Activated CD8-positive, alpha-beta T cell treated with anti-CD3 and anti-CD28 coated beads for 36 hours (primary cell): ENCODE measurements at places on chromosomes 5 and 9. TPM values are rescaled to one million over a fixed set of nuclear protein-coding genes. Genes with fewer than 3 reads are reported as not detected.

GRCh38 chr5:128002425-128002824 lies 81.1 kb upstream of the SLC12A2 start:
- peaks cover 1% of the 10 kb centered on the region for H3K36me3 ChIP-seq
- no peak overlapping the region for H3K27ac ChIP-seq
- no peak for DNase-seq
- no peaks in the 10 kb centered on the region for H3K27me3 ChIP-seq
- H3K4me1 ChIP-seq, result no peaks in the 10 kb centered on the region

DNA sequence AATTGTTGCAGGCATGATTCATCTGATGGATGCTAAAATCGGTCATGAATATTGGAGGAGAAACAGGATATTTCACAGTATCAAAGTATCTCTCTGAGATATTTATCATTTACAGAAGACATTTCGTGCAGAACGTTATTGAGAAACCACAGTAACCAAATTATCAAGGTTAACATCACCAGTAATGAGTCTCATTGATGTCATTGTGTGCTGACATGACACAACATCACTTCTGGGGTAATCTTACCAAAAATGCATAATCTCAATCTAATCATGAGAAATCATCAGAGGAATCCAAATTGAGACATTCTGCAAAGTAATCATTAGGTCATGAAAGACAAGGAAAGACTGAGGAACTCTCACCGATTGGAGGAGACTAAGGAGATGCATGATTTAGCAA lies 42.7 kb downstream of the C5orf22 start:
- DNase-seq, result no peak
- no peaks in the 10 kb centered on the region for H3K4me1 ChIP-seq
- H3K27ac ChIP-seq, result no peak overlapping the region
- H3K36me3 ChIP-seq, result no peaks in the 10 kb centered on the region

IRGM gene
- 1.4 TPM for total RNA-seq

- H3K27me3 ChIP-seq, result no peaks in the 10 kb centered on the region
- H3K36me3 ChIP-seq, result no peaks in the 10 kb centered on the region
- no peak overlapping the region for H3K27ac ChIP-seq
Measured at GRCh38 chr9:17401858-17402257, 177.0 kb upstream of the SH3GL2 start.

ADAMTS12 gene
- not detected for total RNA-seq

DNA sequence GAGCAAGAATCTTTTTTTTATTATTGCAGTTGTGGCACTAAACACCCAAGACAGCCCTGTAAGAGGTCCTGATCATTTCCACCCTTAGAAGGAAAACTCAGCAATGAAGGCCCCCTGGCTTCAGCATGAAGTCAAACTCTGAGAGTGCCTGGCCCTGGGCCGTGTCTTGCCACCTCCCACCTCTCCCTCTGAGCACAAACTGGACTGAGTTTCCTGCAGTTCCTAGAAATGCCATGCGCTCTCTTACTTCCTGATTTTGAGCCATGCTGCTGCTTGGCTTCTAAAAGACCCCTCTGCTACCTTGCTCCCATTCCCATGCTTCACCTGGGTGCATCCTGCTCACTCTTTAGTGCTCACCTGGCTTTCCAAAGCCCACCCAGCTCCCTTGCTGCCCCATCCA lies 140.4 kb upstream of the KLF9 start:
- H3K4me1 ChIP-seq, result peaks cover 8% of the 10 kb centered on the region
- no peaks in the 10 kb centered on the region for H3K36me3 ChIP-seq
- no peak for DNase-seq
- H3K27me3 ChIP-seq, result no peaks in the 10 kb centered on the region
- no peak overlapping the region for H3K4me3 ChIP-seq

GRCh38 chr5:113641715-113642114 lies 128.2 kb downstream of the YTHDC2 start:
- H3K36me3 ChIP-seq, result no peaks in the 10 kb centered on the region
- H3K27ac ChIP-seq, result no peak overlapping the region
- peaks cover 2% of the 10 kb centered on the region for H3K27me3 ChIP-seq
- H3K4me1 ChIP-seq, result no peaks in the 10 kb centered on the region

GRCh38 chr9:14748373-14748772 lies 25.8 kb upstream of the CER1 start:
- peaks cover 5% of the 10 kb centered on the region for H3K4me1 ChIP-seq
- DNase-seq, result no peak
- peaks cover 15% of the 10 kb centered on the region for H3K27me3 ChIP-seq
- H3K27ac ChIP-seq, result no peak overlapping the region

ECM2 gene
- not detected for total RNA-seq

- H3K4me3 ChIP-seq, result peak within 1 kb of the TSS; percentile 83
- H3K27ac ChIP-seq, result no peak within 1 kb of the TSS
- peaks cover 4% of the 10 kb centered on the region for H3K4me1 ChIP-seq
- H3K27me3 ChIP-seq, result peaks cover 11% of the 10 kb centered on the region
- DNase-seq, result peak; percentile 29
Measured at GRCh38 chr9:113876151-113876992, at the start of gene ZNF618. Gene ZNF618, plus strand, starts transcription at chr9:113876309. Its CDS starts 72 bp downstream, at chr9:113876381.

CACNA1B gene
- total RNA-seq, result not detected

CAMK2A gene
- not detected for total RNA-seq

- H3K27ac ChIP-seq, result no peak overlapping the region
- H3K4me1 ChIP-seq, result no peaks in the 10 kb centered on the region
- H3K4me3 ChIP-seq, result no peak overlapping the region
- DNase-seq, result no peak
- no peaks in the 10 kb centered on the region for H3K36me3 ChIP-seq
Measured at GRCh38 chr9:116733010-116733641, 46.0 kb downstream of the TRIM32 start.

DNA sequence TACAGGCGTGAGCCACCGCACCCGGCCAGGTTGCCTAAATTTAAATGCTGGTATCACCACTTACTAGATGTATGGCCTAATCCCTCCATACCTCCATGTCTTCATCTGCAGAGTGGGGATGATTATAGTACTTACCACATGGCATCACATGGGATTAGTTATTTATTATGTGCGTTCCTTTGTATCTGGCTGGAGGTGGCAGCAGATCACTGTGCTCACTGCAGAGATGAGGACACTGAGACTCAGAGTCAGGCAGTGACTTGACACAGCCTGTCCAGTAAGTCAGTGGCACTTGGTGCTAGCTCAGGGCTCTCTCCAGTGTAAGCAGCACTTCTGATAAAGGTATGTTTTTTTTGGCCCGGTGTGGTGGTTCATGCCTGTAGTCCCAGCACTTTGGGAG lies 38.4 kb upstream of the HAND1 start:
- no peak for DNase-seq
- no peaks in the 10 kb centered on the region for H3K36me3 ChIP-seq
- H3K4me1 ChIP-seq, result peaks cover 14% of the 10 kb centered on the region
- H3K27ac ChIP-seq, result no peak overlapping the region

DNA sequence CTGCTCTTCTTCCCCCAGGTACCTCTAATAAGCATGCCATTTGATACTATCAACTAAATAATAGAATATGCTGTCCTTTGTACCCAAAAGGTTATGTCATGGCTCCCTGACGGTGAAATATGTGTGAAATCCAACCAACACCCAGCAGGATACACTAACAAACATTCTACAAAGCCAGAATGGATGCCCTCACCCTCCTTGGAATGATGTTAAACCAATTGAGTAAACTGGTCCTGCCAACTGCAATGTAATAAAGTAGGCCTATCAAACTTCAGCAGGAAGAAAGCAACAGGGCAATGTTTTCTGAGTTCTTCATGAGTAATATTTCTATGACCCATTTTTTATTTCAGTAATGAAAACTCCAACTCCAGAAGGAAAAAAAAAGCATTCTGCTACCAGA lies 24.9 kb downstream of the RGMB start:
- H3K27me3 ChIP-seq, result peaks cover 2% of the 10 kb centered on the region
- no peaks in the 10 kb centered on the region for H3K36me3 ChIP-seq
- DNase-seq, result no peak
- H3K4me1 ChIP-seq, result no peaks in the 10 kb centered on the region

DNA sequence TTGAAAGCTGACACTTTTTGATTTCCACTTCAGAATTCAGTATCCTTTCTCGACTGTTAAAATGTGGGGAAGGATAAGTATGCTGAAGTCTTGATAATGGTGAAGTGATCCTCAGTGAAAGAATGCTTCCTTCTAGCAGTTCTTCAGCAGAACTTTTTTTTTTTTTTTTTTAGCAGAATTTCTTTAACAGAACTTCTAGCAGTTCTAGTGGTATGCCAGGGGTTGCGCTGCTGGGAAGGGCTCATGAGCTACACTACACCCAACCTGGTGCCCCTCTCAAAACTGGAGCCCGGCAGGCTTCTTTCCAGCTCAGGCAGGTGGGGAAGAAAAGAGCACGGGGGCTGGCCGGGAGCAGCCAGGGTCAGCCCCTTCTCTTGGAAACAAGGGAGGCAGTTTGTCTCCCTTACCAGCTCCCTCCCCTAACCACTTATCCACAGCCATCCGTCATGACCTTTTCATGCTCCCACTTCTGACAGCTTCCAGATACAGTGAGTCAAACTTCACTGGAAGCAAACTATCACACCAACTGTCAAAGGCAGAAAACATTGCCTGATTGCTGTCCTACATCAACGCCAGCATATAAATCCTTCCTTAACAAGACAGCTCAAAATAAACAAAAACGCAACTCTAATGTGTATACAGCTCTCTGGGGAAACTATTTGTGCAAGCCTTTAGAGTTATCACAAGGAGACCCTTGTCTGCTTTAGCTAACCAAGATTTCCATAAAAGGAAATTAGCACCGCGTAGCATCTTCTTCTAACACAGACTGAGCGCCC lies 211.5 kb downstream of the GAPVD1 start:
- H3K4me1 ChIP-seq, result no peaks in the 10 kb centered on the region
- no peak overlapping the region for H3K4me3 ChIP-seq
- peaks cover 6% of the 10 kb centered on the region for H3K36me3 ChIP-seq
- DNase-seq, result no peak

ARL14EPL gene
- not detected for total RNA-seq

DNA sequence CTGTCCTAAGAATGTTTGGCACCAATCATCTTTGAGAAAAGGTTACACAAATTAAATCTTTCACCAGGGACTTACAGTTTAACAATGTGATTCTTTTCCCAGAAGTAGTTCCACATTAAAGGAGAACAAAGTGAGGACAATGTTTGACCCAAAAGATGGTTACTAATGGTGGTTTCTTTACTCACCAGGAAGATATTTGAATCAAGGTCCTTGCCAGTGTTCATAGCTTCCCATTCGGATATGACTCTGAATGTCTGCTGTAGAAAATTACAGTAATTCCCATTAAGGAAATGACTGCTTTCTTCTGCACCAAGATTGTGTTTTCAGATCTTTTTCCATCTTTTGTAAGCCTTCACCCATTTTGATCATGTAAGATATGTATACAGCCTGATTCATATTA lies 114.6 kb upstream of the ADAMTSL1 start:
- no peak for DNase-seq
- no peaks in the 10 kb centered on the region for H3K4me1 ChIP-seq
- H3K4me3 ChIP-seq, result no peak overlapping the region
- H3K27me3 ChIP-seq, result no peaks in the 10 kb centered on the region

ACER2 gene
- 1.4 TPM for total RNA-seq

MAMDC2 gene
- total RNA-seq, result not detected

DNA sequence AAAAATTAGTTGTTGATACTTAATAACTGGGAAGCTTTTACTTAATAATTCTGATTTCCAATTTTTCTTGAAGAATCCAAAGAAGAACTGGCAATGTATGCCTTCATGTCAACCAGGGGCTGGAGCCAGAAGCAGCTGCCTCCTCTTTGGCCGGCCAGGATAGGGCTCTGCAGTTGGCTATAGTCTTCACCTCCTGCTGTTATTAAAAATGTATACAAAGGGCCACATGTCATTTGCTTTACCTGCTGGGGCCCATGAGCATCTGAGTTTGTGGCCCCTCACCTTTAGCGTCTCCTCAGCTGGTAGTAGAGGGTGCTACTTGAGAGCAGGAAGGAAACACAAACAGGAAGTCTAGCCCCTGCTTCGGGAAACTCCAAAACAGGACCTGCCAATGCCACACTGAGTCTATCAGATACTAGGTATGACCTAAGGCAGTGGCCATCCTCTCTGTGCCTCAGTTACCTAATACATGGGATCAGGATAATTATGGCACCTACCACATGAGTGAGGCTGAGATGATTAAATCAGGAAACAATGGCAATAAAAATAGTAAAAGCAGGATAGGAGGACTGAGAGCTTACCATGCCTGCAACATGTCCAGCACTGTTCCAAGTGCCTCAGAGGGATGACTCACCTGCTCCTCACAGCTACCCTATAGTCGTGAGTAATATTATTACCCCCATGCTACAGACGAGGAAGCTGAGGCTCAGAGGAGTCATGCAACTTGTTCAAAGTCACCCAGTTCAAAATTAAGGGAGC lies 21.3 kb downstream of the CCDC69 start:
- peaks cover 46% of the 10 kb centered on the region for H3K4me1 ChIP-seq
- H3K4me3 ChIP-seq, result no peak overlapping the region
- no peaks in the 10 kb centered on the region for H3K27me3 ChIP-seq

FBP2 gene
- not detected for total RNA-seq

PITX1 gene
- total RNA-seq, result 0.31 TPM

GRCh38 chr5:66344544-66344943 lies 200.4 kb downstream of the SREK1 start:
- no peak for DNase-seq
- H3K4me3 ChIP-seq, result no peak overlapping the region
- no peaks in the 10 kb centered on the region for H3K4me1 ChIP-seq
- H3K27me3 ChIP-seq, result peaks cover 5% of the 10 kb centered on the region
- H3K27ac ChIP-seq, result no peak overlapping the region

PCDHGA6 gene
- total RNA-seq, result not detected

GRCh38 chr9:81879501-81879916 lies 48.7 kb upstream of the SPATA31D4 start:
- H3K27me3 ChIP-seq, result no peaks in the 10 kb centered on the region
- H3K4me3 ChIP-seq, result no peak overlapping the region
- no peak overlapping the region for H3K27ac ChIP-seq
- no peaks in the 10 kb centered on the region for H3K4me1 ChIP-seq

SOHLH1 gene
- total RNA-seq, result not detected

DNA sequence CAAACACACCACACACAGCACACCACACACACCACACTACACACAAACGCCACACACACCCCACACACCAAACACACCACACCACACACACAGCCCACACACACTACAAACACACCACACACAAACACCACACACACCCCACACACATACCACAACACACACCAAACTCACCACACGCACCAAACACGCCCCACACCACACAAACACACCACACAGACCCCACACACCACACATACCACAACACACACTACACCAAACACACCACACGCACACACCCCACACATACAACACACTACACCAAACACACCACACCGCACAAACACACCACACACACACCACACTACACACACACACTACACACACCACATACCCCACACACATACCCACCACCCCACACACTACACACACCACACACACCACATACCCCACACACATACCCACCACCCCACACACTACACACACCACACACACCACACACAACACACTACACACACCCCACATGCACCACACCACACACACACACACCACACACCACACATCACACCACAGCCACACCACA lies 151.2 kb downstream of the ERCC6L2 start:
- no peak for DNase-seq
- H3K27ac ChIP-seq, result peak overlapping the region; percentile 13
- H3K27me3 ChIP-seq, result peaks cover 30% of the 10 kb centered on the region
- H3K4me1 ChIP-seq, result peaks cover 35% of the 10 kb centered on the region
- H3K4me3 ChIP-seq, result peak overlapping the region; percentile 32

CMBL gene
- 1.4 TPM for total RNA-seq

- no peak overlapping the region for H3K4me3 ChIP-seq
- no peak overlapping the region for H3K27ac ChIP-seq
- H3K4me1 ChIP-seq, result peaks cover 11% of the 10 kb centered on the region
Measured at GRCh38 chr9:133735415-133735775, 2.8 kb downstream of the SARDH start.

- no peaks in the 10 kb centered on the region for H3K4me1 ChIP-seq
- no peaks in the 10 kb centered on the region for H3K27me3 ChIP-seq
- H3K36me3 ChIP-seq, result no peaks in the 10 kb centered on the region
- H3K4me3 ChIP-seq, result no peak overlapping the region
- H3K27ac ChIP-seq, result no peak overlapping the region
- DNase-seq, result no peak
Measured at GRCh38 chr9:13896922-13897835, 416.8 kb downstream of the NFIB start.
